HFFc6 (cell line): ENCODE measurements at places on chromosomes 13 and 19.

DNA sequence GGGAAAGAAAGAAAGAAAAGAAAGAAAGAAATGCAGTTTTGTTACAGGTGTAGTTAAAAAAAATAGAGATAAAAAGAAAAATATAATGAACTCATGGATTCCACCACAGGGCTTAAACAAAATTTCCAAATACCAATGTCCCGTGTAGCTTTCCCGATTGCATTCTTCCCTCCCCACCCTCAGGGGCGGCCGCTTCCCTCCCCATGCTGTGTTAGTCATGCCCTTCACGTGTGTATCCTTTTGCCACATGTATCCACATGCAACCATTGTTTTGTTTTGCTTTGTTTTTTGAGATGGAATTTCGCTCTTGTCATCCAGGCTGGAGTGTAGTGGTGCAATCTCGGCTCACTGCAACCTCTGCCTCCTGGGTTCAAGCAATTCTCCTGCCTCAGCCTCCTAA is 3.6 kb upstream of the KMT5C start:
- H3K36me3 ChIP-seq, result no peaks in the 10 kb centered on the region
- peaks cover 7% of the 10 kb centered on the region for H3K27me3 ChIP-seq
- no peak overlapping the region; the same call in 1 of the 2 replicates for H3K4me3 ChIP-seq
- no peak overlapping the region for H3K27ac ChIP-seq
- DNase-seq, result peak; percentile 25

GRCh38 chr19:8831832-8832131 is 322 bp downstream of the ZNF558 start:
- peak overlapping the region; percentile 93 for H3K4me3 ChIP-seq
- peak overlapping the region; percentile 93 for H3K27ac ChIP-seq
- no peak for DNase-seq
- peaks cover 3% of the 10 kb centered on the region for H3K27me3 ChIP-seq
- peaks cover 10% of the 10 kb centered on the region for H3K36me3 ChIP-seq

- no peak overlapping the region for H3K27ac ChIP-seq
- DNase-seq, result no peak
- H3K4me1 ChIP-seq, result peaks cover 7% of the 10 kb centered on the region; the same call in 1 of the 2 replicates
- H3K4me3 ChIP-seq, result no peak overlapping the region
- peaks cover 12% of the 10 kb centered on the region; the same call in 1 of the 2 replicates for H3K36me3 ChIP-seq
These were observed 3.5 kb downstream of the CAPS start for GRCh38 chr19:5917431-5918107.

DNA sequence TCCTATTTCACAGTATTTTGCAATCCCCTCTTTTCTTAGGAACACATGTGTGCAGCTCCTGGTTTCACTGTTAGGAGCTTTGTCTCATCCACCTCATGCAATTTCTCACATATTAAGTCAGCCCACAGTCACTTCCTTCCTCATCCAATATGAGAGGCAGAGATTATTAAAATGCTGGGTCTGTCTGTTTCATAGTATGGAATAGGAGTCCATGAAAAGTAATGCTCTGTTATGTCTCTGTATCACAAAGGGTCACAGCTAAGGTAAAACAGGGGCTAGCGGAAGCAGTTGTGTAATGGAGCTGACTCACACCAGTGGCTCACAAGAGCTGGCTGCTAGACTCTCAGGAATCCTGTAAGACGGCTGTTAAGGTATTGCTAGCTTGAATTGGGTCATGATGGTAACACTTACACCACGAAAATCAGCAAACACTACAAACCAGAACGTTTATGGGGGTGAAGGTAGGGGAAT is 216.5 kb downstream of the EFNB2 start:
- H3K4me3 ChIP-seq, result no peak overlapping the region
- H3K4me1 ChIP-seq, result peaks cover 14% of the 10 kb centered on the region
- peaks cover 10% of the 10 kb centered on the region for H3K27me3 ChIP-seq
- H3K36me3 ChIP-seq, result peaks cover 10% of the 10 kb centered on the region

DNA sequence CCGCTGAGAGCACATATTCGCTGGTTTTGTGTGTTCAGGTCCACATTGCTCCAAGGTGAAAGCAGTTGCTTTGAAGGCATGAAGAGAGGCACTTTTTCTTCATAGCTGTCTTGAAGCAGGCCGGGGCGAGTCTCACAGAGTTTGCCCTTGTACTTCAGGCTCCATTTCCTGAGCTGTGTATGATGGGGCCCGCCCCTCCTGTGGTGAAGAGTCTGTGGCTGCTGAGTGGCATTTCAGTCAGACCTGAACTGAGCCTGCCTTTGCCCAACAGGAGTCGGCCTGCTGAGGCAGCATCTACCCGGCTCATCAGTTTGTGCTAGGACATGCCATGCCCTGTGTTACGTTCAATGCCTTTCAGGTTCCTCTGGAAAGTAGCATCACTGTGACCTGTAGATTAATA is 44.4 kb upstream of the C1QTNF9 start:
- no peak overlapping the region for H3K4me3 ChIP-seq
- no peak overlapping the region for H3K27ac ChIP-seq
- no peaks in the 10 kb centered on the region for H3K36me3 ChIP-seq
- H3K27me3 ChIP-seq, result no peaks in the 10 kb centered on the region; the same call in 1 of the 2 replicates
- DNase-seq, result no peak

- H3K27ac ChIP-seq, result no peak overlapping the region
- peaks cover 4% of the 10 kb centered on the region; the same call in 1 of the 2 replicates for H3K27me3 ChIP-seq
- no peak overlapping the region for H3K4me3 ChIP-seq
- H3K4me1 ChIP-seq, result no peaks in the 10 kb centered on the region
These were observed 16.0 kb downstream of the KCTD15 start for GRCh38 chr19:33812388-33813330.

- no peaks in the 10 kb centered on the region for H3K4me1 ChIP-seq
- no peak for DNase-seq
- no peak overlapping the region for H3K27ac ChIP-seq
These were observed 227.4 kb downstream of the TEX29 start for GRCh38 chr13:111547726-111548273.

GRCh38 chr13:100872761-100873160 is 198.2 kb upstream of the TMTC4 start:
- H3K27ac ChIP-seq, result no peak overlapping the region
- H3K4me3 ChIP-seq, result no peak overlapping the region
- peaks cover 7% of the 10 kb centered on the region for H3K36me3 ChIP-seq
- H3K27me3 ChIP-seq, result peaks cover 8% of the 10 kb centered on the region
- peaks cover 21% of the 10 kb centered on the region for H3K4me1 ChIP-seq
- no peak for DNase-seq

DNA sequence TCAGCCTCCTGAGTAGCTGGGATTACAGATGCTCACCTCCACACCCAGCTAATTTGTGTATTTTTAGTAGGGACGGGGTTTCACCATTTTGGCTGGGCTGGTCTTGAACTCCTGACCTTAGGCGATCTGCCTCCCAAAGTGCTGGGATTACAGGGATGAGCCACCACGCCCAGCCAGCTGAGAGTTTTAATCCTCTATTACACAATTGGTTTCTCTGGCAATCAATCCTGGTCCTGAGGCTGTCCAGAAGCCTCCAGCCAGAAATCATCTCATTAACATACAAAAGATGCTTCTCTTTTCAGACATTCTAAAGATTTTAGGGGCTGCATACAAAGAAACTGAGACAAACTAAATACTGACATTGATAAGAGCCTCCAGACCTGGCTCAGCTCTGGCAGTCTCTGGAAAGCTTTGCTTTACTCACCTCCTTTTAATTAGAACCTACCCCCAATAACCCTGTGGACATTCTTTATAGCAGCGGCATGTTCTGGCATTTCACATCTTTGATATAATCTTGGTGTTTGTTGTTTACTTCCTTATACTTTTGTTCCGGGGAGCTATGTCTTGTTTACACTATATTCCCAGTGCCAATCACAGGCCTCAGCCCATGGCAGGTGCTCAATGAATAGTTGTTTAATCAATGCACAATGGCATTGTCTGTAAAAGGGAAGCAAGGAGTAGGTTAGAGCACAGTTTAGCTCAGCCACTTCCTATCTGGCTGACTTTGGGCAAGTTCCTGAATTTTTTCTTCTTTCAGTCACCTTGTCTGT is 4.1 kb upstream of the ZNF724 start:
- H3K27ac ChIP-seq, result no peak overlapping the region
- DNase-seq, result no peak
- H3K4me1 ChIP-seq, result no peaks in the 10 kb centered on the region

GRCh38 chr19:20318616-20319015 is 151.6 kb downstream of the ZNF486 start:
- no peak overlapping the region for H3K27ac ChIP-seq
- no peaks in the 10 kb centered on the region for H3K36me3 ChIP-seq
- no peaks in the 10 kb centered on the region for H3K4me1 ChIP-seq
- DNase-seq, result no peak
- H3K27me3 ChIP-seq, result no peaks in the 10 kb centered on the region
- H3K4me3 ChIP-seq, result no peak overlapping the region

DNA sequence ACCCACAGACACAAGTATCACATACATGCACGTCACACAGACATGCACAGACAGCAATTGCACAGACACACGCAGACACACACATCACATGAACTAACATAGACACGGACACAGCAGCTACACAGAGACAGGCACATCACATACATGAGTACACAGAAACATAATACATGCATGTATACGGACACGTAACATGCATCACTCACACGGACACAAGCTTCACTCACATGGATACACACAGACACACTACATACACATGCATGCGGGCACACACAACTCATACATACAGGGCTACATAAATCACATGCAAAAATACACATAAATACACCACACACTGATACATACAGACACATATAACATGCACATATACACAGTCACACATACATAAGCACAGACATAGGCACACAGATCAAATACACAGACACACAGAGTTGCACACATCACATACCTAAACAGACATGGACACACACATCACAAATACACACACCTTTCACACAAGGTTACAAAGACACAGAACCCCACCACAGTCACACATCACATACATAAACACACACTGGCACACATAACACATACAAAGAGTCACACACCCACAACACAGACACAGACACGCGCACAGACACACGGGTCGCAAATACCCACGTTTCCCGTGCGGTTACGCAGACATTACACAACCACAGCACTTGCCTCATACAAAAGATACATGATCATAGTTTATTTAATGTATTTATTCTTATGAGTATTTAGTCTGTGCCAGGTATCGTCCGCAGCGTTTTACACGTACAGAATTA is 1.1 kb upstream of the LMTK3 start:
- peaks cover 11% of the 10 kb centered on the region for H3K27me3 ChIP-seq
- no peak overlapping the region for H3K4me3 ChIP-seq
- peaks cover 7% of the 10 kb centered on the region for H3K4me1 ChIP-seq
- H3K27ac ChIP-seq, result no peak overlapping the region

GRCh38 chr19:14070268-14071050 is 2.1 kb upstream of the MISP3 start:
- peaks cover 16% of the 10 kb centered on the region for H3K4me1 ChIP-seq
- H3K27me3 ChIP-seq, result no peaks in the 10 kb centered on the region; the same call in 1 of the 2 replicates
- no peak overlapping the region for H3K4me3 ChIP-seq
- H3K27ac ChIP-seq, result no peak overlapping the region
- H3K36me3 ChIP-seq, result no peaks in the 10 kb centered on the region

GRCh38 chr13:70644052-70644451 is 535.8 kb upstream of the KLHL1 start:
- H3K36me3 ChIP-seq, result 0 out of 2 replicates have a peak, but pooled peaks cover under 1% of the 10 kb centered on the region
- H3K4me3 ChIP-seq, result no peak overlapping the region
- H3K27ac ChIP-seq, result no peak overlapping the region

DNA sequence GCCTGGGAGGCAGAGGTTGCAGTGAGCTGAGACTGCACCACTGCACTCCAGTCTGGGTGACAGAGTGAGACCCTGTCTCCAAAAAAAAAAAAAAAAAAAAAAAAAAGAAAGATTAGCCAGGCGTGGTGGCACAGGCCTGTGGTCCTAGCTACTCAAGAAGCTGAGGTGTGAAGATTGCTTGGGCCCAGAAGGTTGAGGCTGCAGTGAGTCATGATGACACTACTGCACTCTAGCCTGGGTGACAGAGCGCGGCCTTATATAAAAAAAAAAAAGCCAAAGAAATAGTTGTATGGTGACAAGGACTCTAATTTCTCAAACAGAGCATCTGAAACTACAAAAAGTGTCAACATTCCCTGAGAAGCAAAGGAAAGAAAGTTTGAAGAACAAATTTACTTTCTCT is 3.4 kb downstream of the PBX4 start:
- H3K4me1 ChIP-seq, result peaks cover 34% of the 10 kb centered on the region
- peaks cover 7% of the 10 kb centered on the region for H3K27me3 ChIP-seq
- DNase-seq, result peak; percentile 29

DNA sequence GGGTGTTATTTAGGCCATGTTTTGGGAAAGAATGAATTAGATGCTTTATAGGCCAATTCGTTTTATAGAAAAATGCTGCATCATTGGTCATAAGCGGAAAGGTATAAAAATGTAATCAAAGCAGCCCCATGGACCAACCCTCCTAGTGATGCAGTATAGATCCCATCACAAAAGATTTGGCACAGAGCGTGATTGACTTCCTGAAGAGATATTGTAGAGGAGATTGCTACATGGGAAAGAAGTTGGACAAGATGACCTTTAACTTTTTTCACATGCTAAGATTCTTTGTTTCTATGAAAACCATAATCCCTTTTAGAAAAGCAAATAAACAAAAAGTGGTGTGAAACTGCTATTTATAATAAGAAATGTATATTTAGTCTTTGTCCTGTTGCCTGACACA is 136.5 kb upstream of the FNDC3A start:
- no peak overlapping the region for H3K27ac ChIP-seq
- 0 out of 2 replicates have a peak, but pooled peaks cover 4% of the 10 kb centered on the region for H3K36me3 ChIP-seq
- peaks cover 11% of the 10 kb centered on the region for H3K4me1 ChIP-seq
- H3K4me3 ChIP-seq, result no peak overlapping the region
- H3K27me3 ChIP-seq, result peaks cover 11% of the 10 kb centered on the region

DNA sequence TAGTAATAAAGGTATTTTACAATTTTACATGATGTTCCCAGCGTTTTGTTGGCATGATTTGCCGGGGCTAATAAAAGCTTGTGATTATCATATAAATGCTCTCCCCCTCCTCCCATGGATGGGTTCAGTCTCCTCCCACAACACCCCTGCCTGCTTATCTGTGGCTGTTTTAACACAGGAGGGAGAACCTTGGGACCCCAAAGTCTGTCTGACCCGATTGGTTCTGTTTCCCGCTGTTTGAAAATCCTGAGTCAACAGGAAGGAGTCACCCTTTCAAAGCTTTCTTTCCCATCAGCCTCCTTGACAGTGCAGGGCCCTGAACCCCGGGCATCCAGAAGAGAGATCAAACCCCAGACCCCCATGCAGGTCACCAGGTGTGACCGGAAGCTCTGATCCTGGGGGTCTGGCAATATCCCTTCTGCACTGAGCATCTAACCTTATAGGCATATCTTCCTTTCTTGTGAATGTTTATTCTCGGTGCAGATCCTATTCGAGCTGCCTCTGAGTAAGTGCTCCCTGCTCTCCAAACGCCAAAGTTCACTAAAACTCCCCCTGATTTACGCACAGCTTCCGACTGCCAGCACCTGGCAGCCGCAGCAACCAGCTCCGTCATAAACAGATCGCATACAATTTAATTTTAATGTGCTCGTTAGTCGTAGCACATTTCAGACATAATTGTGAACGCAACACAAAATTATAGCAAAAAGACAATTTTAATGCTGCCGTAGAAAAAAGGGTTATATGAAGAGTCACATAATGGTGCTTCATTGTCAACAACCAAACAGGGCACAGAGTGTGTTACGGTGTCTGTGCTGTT is 74.8 kb downstream of the TSHZ3 start:
- H3K27ac ChIP-seq, result no peak overlapping the region
- H3K36me3 ChIP-seq, result peaks cover 42% of the 10 kb centered on the region
- no peaks in the 10 kb centered on the region for H3K27me3 ChIP-seq
